ENCODE measurements at places on chromosomes 16 and 17.

- DNase-seq = no peak
These were observed 33.7 kb downstream of the IQCK start for GRCh38 chr16:19751478-19752385.

DNA sequence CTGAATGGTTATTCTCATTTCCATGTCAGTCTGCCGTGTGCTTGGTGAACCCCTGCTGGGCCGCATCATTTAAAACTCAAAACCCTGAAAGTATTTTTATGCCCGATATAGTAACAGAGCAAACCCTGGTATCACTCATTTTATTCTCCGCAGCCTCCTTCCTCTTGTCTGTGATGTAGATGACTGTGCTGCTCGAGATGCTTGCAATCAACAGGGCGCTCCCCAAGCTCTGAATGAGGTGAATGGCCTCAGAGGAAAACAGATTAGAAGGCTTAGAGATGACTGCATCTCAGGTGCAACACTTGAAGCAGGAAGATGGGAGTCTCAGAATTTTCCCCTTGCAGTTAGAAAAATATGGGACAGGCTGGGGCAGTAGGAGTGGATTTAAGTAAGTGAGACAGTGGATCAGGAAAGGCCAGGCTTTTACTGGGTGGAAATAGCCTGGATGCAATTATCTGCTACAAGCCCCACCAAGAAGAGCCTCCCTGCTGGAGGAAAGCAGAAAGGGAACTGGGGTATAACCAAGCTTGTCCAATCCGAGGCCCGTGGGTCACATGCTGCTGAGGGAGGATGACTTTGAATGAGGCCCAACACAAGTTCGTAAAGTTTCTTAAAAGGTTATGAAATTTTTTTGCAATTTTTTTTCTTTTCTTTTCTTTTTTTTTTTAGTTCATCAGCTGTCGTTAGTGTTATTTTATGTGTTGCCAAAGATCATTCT is 166.9 kb downstream of the CDH13 start:
- DNase-seq = no peak

- no peak for DNase-seq
These were observed 12.2 kb upstream of the DUS1L start for GRCh38 chr17:82077617-82078358.

- no peak for DNase-seq
These were observed 17.4 kb upstream of the MTSS2 start for GRCh38 chr16:70703041-70703834.

DNA sequence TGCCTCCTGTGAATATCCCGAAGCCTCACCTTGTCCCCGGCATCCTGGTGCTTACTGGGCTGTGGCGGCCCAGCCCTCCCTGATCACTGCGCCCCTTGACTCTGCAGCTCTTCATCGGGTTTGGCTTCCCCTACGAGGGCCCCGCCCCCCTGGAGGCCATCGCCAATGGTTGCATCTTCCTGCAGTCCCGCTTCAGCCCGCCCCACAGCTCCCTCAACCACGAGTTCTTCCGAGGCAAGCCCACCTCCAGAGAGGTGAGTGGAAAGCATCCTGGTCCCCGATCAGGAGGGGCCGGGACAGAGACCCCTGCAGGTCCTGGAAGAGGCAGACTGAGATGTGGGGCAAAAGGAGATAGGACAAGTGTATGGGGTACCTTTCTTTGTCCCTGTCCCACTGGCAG is 72.1 kb downstream of the MGAT5B start:
- no peak for DNase-seq

DNA sequence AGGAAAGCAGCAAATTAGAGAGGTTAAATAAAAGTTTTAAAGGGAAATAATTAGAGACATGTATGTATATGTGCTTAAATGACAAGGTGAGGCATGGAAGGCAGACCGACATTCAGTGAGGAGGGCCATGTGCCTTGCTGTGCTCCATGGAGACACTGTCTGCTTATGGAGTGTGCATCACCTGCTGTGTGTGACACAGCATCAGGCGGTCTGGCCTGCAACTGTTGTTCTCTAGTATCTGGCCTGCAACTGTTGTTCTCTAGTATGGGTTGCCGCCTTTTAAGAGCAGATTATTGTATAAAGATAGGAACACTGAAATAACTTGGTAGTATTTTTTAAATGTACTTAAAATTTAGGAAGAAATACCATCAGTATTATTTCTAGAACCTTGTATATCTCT is 225.1 kb downstream of the LGALS9B start:
- DNase-seq = no peak

GRCh38 chr17:62780951-62781350 is 27.2 kb downstream of the MARCHF10 start:
- DNase-seq = no peak

- no peak for DNase-seq
These were observed 7.2 kb upstream of the CCL8 start for GRCh38 chr17:34312080-34312479.

- DNase-seq = no peak
These were observed 23.8 kb downstream of the SDK2 start for GRCh38 chr17:73620414-73620813.

DNA sequence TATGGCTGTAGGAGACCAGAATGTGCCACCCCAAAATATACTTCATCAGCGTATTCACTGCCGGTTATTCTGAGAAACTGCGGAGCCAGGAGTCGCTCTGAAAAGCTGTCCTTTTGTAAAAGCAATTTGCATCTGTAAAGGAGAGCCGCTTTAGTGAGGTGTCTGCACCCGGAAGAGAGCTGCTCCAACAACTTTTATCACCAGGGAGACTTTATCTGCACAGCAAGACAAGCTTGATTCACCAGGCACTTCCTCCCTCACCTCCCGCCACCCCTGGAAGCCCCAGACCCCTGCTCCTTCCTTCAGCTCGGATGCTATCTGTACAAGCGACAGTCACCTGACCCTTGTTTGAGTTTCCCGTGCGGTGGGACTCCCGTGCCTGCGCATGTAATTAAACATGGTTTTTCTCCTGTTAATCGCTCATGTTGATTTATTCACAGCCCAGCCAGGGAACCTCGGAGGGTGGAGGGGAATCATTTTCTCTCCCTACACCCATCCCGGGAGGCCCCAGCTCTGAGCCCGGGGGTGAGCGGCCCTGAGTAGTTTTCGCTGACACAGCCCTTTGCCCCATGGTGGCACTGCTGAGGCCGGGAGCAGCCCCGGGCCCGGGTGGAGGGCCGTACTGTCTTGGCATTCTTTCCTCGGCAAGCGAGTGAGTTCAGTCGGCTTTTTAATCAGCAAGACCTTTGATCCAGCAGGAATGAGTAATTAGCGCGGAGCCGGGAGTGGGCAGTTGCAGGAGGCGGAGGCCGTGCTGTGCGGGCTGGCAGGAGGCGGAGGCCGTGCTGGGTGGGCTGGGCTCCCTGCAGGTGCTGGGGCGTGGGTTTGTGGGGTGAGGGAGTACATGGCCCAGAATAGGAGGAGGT is 222.7 kb upstream of the CIBAR2 start:
- DNase-seq = no peak

DNA sequence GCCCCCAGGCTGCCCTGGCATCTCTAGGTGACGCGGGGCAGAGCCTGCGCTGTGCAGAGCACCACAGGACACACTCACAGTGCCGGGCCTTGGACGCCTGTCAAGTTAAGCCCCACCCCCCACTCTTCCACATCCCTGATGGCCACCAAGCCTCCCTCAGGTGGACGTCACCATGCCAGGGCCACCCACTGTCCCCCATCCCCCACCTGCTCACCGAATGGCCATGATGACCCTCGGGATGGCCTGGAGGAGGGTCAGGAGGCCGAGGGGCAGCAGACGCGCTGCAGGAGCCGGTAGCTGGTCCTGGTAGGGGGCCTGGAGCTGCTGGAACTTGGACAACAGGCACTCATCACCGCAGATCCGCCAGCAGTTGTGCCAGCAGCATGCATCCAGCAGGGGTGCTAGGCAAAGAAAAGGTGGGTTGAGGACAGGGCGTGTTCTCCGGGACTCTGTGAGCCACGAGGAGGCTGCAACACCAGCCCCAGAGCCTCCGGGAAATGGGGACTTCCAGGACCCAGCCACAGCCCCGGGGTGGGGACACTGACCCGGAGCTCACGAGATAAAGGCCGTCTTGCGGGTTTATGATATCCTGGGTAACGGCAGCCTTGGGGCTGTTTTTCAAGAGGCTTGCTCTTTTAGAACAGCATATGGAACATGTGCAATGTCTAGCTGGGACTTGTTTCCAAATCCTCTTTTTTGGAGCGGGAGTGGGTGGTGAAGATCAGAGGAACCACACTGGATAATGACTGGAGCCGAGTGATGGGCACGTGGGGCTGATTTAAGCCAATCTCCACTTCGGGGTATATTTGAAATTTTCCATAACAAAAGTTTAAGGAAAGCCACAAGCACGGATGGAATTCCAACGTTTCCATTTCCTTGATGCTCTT is 11.4 kb downstream of the C16orf95 start:
- DNase-seq = no peak

All from activated CD8-positive, alpha-beta memory T cell treated with anti-CD3 and anti-CD28 coated beads for 48 hours (primary cell).